Jurkat, Clone E6-1 (cell line): ENCODE measurements at places on chromosomes 3 and 15.
A peak's percentile ranks its signal among the peaks of the same experiment; 100 is the strongest.

DNA sequence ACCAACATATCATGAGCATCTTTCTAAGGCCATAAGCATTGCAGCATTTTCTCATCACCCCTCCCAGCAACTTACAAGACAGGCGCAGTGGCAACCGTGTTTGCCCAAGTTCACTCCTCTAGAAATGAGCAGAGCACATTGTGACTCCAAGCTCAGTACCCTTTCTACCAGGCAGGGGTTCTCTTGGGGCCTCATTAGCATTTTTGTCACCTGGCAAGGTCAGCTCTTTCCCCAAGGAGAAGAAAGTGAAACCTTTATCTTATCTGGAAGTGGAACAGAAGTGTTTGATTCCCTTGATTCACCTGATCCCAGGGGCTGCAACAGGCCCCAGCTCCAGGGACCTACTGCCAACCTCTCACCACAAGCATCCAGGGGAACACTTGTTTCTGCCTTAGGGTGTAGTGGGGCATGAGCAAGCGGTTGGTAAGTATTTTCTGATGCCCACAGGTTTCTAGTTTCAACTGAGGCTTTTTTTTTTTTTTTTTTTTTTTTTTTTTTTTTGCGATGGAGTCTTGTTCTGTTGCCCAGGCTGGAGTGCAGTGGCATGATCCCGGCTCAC lies 44.0 kb upstream of the HERC1 start:
- no peak for DNase-seq

DNA sequence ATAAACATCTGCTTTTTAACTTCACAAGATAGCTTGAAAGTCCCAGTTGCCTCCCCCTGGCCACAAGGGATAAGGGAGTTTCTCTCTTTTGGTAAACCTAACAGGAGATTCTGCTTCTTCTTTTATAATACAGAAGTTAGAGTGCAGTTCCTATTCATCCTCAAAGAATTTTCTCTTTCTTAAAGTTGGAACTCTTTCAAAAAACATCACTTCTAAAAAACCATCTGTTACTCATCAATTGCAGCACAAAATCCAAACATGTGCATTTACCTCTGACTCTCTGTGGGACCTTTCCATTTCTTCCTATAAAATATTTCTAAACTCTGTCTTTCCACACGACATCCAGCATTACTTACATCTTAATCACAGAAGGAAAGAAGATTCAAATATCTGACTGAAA lies 5.1 kb downstream of the DPH6 start:
- DNase-seq = no peak

- DNase-seq = no peak
These were observed 4.6 kb upstream of the NEIL1 start for GRCh38 chr15:75342221-75342620.

- no peak for DNase-seq
These were observed 145.0 kb downstream of the MYLK start for GRCh38 chr3:123739106-123739505.

GRCh38 chr15:51947124-51947523 lies 24.5 kb downstream of the LEO1 start:
- no peak for DNase-seq

GRCh38 chr15:85749261-85750151 lies 45.2 kb downstream of the KLHL25 start:
- no peak for DNase-seq

- no peak for DNase-seq
These were observed 134.4 kb downstream of the PDE8A start for GRCh38 chr15:85116066-85116465.

GRCh38 chr15:87227846-87228245 lies 1028.7 kb downstream of the NTRK3 start:
- DNase-seq = no peak

- no peak for DNase-seq
These were observed 465.0 kb upstream of the ROBO1 start for GRCh38 chr3:80232760-80233159.

GRCh38 chr15:70348226-70348543 lies 250.5 kb upstream of the TLE3 start:
- no peak for DNase-seq

GRCh38 chr3:117350371-117350770 lies 640.8 kb downstream of the TUSC7 start:
- no peak for DNase-seq

- DNase-seq = no peak
These were observed 920.7 kb upstream of the NR2F2 start for GRCh38 chr15:95409626-95410310.

GRCh38 chr3:79326642-79327041 lies 441.2 kb downstream of the ROBO1 start:
- DNase-seq = no peak

- peak; percentile 49 for DNase-seq
These were observed 36.3 kb downstream of the CHST14 start for GRCh38 chr15:40506964-40507571.

- DNase-seq = no peak
These were observed 13.9 kb downstream of the PLXND1 start for GRCh38 chr3:129592381-129593131.

DNA sequence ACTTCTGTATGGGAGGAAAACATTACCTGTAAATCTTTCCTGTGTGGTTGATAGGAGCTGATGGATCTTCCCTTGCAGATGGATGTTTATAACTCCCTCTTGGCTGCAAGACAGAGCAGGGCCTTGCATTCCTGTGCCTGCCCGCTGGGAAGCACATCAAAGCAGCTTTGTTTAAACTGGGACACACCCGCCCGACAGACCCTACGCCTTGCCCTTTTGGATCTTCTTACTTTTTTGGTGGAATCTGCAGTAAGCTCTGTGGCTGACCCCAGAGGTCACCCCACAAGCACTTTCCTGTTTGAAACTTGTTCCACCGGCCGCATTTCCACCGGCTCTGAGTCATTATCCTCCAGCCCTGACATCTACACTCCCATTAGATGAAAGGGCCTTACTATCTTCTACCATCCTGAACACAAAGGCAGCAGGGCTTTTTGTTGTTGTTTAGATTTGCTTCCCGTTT lies 244.1 kb upstream of the STT3B start:
- DNase-seq = no peak

GRCh38 chr15:70882361-70882760 lies 9.9 kb downstream of the THAP10 start:
- DNase-seq = peak; percentile 10

DNA sequence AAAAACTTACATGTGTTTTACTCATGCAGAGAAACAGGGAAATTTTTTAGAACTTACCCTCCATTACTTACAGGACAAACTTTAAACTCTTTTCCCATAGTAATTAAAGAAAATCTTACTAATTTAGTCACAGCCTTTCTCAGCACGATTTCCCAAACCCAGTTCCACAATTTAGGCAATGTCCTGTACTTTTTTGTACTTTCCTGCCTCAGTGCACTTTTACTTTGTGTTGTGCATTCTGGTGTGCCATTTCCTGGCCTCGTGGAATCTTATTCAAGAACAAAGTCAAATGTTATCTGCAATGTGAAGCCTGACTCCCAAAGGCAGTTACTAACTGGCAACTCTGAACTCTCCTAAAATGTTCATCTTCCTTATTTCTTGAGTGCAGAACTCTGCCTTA lies 1.9 kb downstream of the SLC33A1 start:
- no peak for DNase-seq

- no peak for DNase-seq
These were observed 18.1 kb downstream of the MOBP start for GRCh38 chr3:39485547-39485946.

DNA sequence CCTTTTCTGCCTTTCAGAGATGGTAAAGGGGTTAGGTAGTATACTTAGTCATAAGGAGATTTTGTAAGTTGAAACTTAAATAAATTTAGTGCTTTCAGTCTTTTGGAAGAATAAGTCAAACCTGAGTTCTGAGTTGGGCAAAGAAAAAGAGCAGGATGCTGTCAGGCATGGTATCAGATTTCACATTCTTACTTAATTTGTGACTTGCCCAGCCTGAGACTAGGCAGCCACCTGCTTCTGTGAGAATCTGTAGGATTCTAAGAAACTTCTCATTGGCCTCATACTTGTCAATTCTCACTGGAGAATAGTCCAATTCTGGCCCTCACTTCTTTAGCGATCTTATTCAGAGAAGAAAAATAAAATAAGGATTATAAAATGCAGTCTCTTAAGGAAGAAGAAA lies 577.5 kb downstream of the DIPK2A start:
- DNase-seq = no peak

GRCh38 chr3:126952261-126952982 lies 30.5 kb upstream of the PLXNA1 start:
- no peak for DNase-seq

DNA sequence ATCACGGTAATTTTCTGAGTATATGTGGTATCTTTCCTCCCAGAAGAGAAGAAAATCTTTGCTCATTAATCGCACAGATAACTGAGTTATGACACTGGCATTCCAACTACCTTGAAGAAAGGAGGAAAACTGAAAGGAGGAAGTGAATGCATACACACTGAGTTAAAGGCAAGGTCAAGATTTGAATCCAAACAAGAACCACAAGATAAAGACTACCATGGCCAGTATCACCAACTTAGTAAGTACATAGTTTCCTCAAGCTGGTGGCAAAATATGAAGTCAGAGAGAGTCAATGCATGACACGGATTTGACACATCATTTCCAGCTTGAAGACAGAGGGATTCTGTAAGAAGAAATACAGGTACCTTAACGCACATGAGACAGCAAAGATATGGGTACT lies 287.5 kb downstream of the ULK4 start:
- no peak for DNase-seq

GRCh38 chr3:13711911-13712650 lies 163.2 kb downstream of the FBLN2 start:
- DNase-seq = no peak

GRCh38 chr3:75035146-75035545 lies 420.7 kb upstream of the CNTN3 start:
- no peak for DNase-seq

DNA sequence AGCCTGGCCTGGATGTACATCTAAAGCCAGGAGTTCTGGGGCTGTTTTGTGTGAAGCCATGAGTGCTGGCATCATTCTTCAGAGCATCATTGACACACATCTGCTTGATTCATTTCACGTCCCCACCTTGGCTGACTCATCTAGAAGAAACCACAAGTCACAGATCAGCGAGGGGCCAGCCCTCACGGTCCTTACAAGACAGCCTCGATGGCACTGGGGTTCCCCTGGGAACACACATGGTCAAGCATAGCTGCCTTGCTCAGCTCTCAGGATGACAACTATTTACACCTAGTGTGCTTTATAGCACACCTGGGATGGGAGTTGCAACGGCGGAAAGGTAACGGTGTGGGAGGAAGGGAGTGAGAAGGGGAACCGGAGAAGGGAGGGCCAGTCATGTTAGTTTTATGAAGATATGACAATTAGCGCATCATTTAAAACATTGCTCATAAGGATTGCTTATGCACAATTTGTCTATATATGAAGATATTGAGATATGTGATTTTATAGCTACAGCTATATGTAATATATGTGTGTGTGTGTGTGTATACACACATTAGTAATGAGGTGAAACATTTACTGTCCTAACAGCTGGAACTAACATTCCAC lies 227.1 kb downstream of the RPLP1 start:
- DNase-seq = no peak

GRCh38 chr3:152193673-152194267 lies 75.0 kb upstream of the MBNL1 start:
- DNase-seq = peak; percentile 44

- DNase-seq = no peak
These were observed 8.3 kb downstream of the CD200R1 start for GRCh38 chr3:112966633-112967032.

- DNase-seq = no peak
These were observed 587.3 kb upstream of the UBE2E2 start for GRCh38 chr3:22615790-22616189.

- no peak for DNase-seq
These were observed 81.8 kb upstream of the MEX3B start for GRCh38 chr15:82127581-82127980.

- no peak for DNase-seq
These were observed 17.4 kb upstream of the RPUSD3 start for GRCh38 chr3:9861201-9861600.

DNA sequence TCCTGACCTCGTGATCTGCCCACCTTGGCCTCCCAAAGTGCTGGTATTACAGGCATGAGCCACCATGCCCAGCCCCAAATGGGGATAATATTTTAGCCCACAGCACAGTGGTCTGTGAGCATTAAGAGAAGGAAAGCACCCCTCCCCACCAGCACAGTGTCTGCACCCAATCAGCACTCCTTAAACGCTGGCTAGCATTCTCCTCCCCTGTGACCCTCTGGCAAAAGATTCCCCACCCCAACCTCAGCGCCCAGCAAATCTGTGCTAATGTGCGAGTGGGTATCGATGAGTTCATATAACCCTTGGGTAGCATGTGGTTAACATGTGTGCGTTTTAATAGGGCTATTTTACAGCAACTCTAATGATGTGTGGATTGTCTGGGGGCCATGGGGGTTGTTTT lies 18.3 kb upstream of the EPHB3 start:
- no peak for DNase-seq

- no peak for DNase-seq
These were observed 34.2 kb downstream of the PRTG start for GRCh38 chr15:55708720-55709119.

GRCh38 chr15:55715355-55716076 lies 27.4 kb downstream of the PRTG start:
- no peak for DNase-seq

DNA sequence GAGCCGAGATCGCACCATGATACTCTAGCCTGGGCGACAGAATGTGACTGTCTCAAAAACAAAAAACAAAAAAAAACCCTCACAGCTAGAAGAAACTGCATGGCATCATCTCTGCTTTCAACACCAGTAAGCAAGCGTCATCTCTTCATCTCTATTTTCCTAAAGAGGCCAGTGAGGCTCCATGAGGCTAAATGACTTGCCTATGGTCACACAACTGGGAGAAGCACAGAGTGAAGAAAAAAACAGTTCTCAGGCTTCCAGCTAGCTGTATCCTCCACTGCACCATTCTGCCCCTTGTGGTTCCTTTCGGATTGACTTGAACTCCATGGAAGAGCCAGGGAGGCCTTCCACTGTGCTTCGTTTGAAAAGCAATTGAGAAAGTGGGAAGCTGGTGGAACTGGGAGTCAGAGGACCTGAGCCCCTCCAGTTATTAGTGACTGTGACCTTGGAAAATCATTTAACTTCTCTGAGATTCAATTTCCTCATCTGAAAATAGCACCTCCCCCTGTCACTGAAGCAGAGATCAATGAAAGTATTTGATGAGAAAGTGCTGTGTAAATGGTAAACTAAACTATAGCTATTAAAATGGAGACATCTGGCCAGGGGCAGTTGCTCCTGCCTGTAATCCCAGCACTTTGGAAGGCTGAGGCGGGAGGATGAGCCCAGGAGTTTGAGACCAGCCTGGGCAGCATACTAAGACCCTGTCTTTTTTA lies 32.1 kb upstream of the DENND4A start:
- DNase-seq = no peak
